ENCODE measurements at places on chromosomes 5 and 9.

DNA sequence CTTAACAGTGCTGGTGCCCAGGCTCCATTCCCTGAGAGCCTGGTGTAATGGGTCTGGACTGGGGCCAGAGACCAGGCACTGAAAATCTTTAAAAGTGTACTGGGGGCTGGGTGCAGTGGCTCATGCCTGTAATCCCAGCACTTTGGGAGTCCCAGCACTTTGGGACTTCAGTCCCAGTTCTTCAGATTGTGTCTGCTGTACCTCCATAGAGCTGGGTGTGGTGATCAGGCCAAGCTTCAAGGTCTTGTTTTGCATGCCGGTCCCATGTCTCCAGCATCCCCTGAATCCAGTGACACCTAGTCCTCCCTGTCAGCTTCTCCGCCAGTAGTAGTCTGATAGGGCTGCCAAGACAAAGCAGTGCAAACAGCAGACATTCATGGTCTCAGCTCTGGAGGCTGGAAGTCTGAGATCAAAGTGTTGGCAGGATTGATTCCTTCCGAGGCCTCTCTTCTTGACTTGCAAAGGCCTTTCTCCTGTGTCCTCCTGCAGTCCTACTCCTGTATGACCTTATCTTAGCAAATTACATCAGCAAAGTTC lies 108.2 kb downstream of the SYK start:
- DNase-seq = no peak

DNA sequence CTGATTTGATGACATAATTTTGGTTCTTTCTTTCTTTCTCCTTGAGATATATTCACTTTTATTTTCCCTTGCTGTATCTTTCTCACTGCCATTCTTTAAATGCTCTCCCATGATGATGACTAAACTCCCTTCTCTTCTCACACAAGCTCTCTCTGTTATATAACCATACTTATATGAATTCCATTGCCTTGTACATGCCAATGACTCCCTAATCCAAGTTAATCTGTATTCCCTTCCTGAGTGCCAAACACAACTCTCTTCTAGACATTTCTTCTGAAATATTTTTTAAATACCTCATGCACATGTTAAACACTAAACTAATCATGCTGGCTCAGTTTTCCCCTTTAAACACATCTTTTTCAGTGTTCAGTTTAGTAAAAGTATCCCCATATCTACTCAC lies 62.2 kb upstream of the ST8SIA4 start:
- no peak for DNase-seq

- no peak for DNase-seq
Measured at GRCh38 chr5:15004506-15004905, 132.9 kb upstream of the ANKH start.

DNA sequence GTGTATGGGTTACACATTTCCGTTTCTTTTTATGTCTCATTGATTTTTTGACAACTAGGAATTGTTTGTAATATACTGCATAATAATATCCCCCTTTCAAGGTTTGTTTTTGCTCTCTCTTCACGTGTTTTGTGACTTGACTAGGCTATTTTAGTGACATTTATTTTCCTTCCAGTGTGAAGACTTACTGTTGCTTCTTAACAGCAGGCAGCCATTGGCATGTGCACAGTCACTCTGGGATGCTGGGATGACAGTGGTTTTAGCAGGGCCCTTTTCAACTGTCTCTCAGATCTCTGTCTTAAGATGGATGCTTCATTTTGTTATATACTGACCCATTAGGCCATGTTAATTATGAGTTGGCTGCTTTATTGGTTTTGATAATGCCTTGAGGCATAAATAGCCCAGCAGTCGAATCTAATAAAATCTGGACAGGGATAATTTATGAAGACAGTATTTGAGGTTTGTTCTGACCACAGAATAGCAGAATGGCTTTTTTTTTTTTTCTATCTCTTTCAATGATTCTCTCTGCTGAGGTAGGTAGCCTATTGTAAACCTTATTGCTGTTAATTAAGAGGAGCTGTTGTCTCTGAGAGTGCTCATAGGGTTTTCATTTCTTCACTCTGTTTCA lies 536.0 kb downstream of the GABRG2 start:
- DNase-seq = no peak

GRCh38 chr9:132762896-132763295 lies 92.6 kb downstream of the GTF3C4 start:
- DNase-seq = no peak

DNA sequence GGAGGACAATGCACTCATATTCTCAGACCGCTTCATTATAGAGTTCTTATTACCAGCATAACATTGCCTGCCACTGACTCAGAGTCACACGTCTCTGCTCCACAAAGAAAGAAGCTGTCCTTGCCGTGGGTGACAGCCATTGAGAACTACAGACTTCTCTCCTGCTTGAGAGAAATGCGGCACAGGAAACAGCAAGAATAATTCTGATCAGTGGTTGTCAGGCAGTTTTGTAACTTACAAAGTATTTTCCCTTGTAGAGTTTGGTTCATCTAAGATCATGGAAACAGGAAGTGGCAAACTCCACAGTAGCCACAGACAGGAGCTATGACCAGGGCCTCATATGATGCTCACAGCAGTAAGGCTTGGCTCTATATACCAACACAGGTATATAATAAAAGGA lies 47.0 kb downstream of the KCNV2 start:
- no peak for DNase-seq

DNA sequence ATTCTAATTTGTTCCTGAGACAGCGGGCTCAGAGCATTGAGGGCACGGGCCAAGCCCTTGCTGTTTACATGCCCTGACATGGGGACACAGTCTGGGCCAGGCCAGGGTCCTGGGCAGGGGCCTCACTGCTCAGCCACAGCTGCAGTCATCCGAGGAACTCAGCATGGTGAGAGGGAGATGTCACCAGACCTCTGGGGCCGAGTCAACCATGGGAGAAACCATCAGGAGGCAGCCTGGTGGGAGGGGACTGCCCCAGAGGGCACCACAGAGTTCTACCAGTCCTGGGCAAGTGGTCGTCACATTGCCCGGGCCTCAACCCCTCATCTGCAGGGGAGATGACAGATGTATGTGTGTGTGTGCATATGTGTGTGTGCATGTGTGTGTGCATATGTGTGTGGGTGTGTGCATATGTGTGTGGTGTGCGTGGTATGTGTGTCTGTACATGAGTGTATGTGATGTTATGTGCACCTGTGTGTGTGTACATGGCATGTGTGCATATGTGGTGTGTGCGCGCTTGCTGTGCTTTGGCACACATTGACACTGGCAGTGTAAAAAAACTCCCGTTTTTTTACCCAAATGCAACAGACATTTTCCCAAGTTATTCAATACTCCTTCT lies 42.4 kb upstream of the TMEM250 start:
- no peak for DNase-seq

- DNase-seq = no peak
Measured at GRCh38 chr9:92640398-92641091, 29.4 kb downstream of the IPPK start.

GRCh38 chr5:65247594-65247993 lies 234.1 kb downstream of the ADAMTS6 start:
- DNase-seq = no peak

GRCh38 chr5:132909702-132910101 lies 36.2 kb downstream of the LEAP2 start:
- no peak for DNase-seq

GRCh38 chr5:33801292-33801691 lies 90.5 kb downstream of the ADAMTS12 start:
- DNase-seq = no peak

DNA sequence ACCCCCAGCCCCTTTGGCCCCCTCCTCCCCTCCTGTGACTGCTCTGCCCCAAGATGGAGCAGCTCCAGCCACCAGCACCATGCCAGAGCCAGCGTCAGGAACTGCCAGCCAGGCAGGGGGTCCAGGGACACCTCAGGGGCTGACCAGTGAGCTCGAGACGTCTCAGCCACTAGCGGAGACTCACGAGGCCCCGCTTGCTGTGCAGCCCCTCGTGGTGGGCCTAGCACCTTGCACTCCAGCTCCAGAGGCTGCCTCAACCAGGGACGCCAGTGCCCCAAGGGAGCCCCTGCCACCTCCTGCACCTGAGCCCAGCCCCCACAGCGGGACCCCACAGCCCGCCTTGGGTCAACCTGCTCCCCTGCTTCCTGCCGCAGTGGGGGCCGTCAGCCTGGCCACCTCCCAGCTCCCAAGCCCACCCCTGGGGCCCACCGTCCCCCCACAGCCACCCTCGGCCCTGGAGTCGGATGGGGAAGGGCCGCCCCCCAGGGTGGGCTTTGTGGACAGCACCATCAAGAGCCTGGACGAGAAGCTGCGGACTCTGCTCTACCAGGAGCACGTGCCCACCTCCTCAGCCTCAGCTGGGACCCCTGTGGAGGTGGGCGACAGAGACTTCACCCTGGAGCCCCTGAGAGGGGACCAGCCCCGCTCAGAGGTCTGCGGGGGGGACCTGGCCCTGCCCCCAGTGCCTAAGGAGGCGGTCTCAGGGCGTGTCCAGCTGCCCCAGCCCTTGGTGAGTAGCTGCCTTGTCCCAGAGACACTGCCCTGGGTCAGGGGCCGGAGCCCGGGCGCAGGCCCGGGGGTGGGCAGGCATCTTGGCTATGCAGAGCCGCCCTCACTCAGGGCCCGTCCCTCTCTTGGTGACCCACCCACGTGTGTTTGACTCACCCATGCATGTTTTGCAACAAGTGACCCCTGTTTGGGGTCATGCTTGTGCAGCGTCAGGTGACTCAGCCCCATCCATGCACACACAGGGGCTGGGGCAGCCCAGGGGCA lies 105.2 kb downstream of the WNK2 start:
- no peak for DNase-seq
